ENCODE measurements at places on chromosomes 6 and 20.

DNA sequence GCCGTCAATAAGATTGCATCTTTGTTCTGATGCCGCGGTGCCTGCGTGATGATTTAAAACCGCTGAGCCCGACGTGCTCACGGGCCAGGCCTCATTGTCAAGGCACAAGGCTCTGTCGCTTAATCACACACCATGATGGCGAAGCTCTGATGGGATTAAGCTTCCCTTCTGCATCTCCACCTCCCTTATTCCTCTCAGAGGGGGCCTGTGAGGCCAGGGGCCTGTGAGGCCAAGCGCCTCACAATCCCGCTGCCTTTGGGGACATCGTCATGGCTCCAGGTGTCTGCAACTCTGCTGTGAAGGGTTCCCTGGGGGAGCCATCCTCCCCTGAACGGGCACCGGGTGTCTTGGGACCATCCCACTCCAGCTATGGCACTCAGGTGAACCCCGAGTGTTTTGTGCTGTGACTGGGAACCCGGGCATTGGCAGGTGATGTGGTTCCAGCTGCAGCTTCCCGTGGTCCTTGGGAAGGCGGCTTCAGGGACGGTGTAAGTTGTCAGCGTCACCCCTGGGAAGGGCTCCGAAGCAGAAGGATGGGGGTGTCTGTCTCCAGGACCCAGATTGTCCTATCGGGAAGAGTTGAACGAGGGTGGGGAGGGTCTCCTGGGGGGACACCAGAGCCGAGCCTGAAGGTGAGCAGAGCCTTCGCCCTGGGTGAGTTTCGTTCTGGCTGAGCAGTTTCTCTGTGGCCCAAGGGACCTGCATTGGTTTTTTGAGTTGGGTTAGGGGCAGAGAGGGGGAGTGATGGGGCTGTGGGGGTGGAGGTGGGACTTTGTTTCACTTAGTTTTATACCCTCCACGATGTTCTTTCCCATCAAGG is 18.0 kb upstream of the BHLHE23 start:
- no peak for DNase-seq

DNA sequence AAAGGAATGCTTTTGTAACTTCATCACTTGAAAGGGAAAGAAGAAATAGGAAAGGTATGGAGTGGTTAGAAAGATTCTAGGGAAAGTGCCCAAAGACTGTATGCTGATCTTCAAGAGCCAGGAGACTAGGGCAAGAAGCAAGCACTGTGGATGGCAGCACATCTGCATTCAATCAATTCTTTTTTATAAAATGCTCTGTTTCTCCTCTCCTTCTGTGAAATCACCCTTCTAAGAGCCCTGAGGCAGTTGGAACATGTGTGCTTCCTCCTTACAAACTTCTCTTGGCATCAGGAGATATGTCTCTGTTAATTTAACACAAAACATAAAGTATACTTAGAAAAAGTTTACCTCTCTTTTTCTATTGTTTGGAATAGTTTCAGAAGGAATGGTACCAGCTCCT is 1162.2 kb upstream of the GJE1 start:
- peak; percentile 39 for DNase-seq

DNA sequence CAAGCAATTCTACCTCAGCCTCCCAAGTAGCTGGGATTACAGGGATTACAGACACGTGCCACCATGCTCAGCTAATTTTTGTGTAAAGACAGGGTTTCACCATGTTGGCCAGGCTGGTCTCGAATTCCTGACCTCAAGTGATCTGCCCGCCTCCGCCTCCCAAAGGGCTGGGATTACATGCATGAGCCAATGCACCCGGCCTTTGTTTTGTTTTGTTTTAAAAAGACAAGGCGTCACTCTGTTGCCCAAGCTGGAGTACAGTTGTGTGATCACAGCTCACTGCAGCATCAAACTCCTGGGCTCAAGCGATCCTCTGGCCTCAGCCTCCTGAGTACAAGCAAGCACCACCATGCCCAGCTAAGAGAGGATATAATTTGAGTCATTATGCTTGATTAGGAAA is 5.4 kb downstream of the SERINC3 start:
- DNase-seq: no peak

DNA sequence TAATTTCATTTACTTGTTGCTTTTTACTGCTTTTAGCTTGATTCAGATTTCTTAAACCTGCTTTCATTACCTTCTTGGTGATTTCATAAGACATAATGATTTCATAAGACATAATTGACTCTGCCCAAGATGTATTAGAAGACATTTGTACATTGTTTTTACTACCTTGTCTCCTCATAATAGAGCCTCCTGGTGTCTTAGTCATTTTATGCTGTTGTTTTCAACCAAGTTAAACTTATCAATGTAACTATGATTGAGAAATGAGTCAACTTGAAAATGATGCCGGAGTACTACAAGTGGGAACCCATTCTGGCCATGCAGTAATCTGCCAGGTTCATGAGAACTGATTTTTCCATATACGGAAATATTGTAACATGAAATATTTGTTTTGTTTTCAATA is 573.6 kb downstream of the MMUT start:
- DNase-seq: no peak

DNA sequence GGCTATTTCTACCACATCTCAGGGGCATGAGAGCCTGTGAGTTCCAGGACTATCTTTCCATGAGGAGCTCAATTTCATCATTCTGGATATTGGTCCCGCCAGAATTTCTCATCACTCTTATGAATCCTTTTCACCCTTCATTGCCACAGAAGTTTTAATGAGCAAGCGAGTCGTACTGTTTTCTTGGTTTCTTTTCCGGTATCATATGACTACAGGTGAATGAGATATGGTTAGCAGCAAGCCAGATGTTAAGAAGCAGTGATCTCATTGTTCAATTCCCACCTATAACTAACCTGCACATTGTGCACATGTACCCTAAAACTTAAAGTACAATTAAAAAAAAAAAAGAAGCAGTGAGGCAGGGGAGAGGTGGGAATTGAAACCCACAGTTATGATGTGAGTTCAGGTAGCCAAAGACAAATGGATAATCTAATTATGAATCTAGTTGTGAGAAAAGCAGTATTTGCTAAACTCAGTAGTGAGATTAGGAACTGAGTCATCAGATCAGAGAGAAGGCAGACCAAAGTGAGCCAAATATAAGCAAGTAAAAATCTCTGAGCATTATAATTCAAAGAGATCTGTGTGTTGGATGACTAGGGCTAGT is 78.0 kb upstream of the ELOVL5 start:
- no peak for DNase-seq

DNA sequence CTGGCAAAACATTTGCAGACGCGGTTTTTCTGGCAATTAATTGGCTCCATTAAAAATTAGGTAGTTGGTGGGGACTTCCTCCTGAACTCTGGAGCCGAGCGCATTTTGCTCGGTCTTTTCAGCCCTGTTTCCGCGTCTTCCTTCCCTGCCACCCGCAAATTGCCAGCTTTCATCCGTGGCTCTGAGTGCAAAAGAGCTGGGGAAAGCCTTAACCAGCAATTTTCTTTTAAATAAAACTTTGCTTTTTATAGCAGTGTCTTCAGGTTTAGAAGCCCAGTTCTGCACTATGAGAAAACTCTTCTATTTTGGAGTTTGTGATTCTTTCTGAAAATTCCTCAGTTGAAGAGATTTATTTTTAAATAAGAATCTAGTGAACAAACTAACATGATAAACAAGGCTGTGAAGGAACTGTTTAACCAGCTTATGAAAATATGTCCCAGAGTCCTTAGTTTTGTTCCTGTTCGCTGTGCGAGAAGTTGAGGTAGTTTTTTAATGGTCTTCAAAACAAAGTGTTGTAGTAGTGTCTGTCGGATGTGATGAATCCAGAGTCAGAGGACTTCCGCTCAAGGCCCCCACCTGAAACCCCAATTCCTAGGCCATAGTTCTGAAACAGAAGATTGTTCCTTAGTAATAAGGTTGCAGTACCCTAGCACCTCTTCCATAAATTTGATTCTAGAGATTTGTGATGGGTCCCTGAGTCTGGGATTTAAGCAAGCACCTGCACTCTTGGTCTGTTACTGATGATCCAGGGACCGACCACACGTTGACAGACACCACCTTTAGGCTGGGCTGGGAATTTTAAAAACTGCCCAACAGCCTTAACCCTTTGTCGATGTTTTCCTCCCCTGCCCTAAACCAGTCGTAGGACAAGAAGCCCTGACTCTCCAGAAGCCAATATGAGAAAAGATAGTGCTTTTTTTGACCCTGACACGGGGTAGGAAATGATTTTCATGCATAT is 950 bp downstream of the KCTD20 start:
- DNase-seq: peak; percentile 15

All from HFFc6 (cell line).